Osteocyte (in vitro differentiated cells): ENCODE measurements at places on chromosomes 12 and 14.

- DNase-seq, result no peak
Observed at GRCh38 chr14:74973003-74973653, 17.7 kb upstream of the PGF start.

DNA sequence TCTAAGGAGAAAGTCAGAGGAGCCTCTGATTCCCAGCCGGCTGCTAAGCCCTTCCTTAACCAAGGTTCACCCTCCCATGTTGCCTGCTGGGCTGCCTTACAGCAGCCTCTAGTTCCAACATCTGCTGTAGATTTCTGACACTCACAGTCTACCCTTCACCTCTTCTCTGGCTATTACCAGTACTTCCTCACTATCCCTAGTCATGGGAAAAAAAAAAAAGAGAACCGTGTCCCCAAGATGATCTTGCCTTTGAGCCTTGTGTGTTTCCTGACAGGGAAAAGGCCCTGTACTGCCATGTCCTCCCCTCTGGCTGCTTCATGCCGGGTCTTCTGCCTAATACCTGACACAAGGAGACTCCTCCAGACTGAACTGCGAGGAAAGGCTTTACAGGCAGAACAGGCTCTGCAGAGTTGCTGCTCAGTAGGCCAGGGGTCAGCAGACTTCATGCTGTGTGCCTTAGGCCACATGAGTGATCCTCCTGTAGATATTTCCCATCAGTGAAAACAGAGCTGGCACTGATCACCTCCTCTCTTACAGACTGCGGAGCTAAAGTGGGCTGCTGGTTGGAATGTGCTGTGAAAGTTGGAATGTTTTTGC is 46.8 kb downstream of the PRKCH start:
- no peak for DNase-seq

- DNase-seq, result no peak
Observed at GRCh38 chr12:102454808-102455760, 25.3 kb downstream of the IGF1 start.

GRCh38 chr14:102029956-102030355 is 56.9 kb downstream of the HSP90AA1 start:
- no peak for DNase-seq
